ENCODE measurements at places on chromosomes 13 and 19.

DNA sequence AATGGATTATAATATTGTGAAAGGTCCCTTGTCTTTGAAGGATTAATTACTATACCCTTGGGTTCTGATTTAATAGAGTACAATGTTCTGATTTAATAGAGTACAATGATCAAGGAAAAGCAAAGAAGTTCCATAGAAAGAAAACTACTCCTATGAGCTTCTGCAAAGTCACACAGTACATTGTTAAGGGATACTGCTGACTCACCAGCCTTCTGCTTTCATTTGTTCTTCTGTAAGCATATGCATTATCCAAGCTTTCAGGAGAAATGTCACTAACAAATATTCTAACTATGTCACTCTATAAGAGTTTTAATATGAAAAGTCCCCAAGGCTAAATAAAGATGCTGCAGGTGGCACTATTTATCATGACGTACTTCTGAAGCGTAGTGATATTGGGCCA, 396.7 kb downstream of the RFC3 start:
- DNase-seq, result no peak

GRCh38 chr19:50328224-50328872, 829 bp downstream of the KCNC3 start:
- DNase-seq, result no peak

- no peak for DNase-seq
These were observed 9.0 kb downstream of the ARHGAP45 start for GRCh38 chr19:1076046-1076386.

- no peak for DNase-seq
These were observed 1.2 kb upstream of the KATNAL1 start for GRCh38 chr13:30308548-30308947.

DNA sequence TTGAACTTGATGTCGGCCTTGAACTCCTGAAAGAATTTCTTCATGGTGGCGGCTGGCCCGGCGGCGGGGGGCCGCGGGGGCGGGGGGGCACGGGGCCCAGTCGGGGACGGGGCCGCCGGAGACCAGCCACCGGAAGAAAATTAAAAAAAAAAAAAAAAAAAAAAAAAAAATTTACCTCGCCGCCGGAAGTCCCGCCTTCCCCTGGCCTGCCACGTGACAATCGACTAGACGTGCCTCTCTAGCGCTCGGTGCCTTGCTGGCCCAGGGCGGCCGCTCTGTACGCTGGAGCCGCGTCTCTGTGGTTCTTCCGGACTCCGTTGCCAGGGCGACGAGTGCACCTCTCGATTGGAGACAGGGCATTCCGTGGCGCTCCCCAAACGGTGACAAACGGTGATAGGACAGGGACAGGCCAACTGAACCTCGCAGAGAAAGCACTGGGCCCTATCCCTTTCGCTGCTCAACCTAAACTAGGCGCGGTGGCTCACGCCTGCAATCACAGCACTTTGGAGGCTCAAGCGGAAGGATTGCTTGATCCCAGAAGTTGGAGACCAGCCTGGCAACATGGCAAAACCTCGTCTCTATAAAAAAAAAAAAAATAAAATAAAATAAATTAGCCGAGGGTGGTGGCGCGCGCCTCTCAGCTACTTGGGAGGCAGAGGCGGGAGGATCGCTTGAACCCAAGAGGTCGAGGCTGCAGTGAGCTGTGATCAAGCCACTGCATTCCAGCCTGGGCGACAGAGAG, at the start of gene UBXN6:
TSS of gene UBXN6 (minus strand) at position 141 of the 742 bp plus-strand sequence. CDS start at position 44, 97 bp downstream.
- peak; percentile 99 for DNase-seq

GRCh38 chr13:60213236-60213744, 49.6 kb upstream of the DIAPH3 start:
- no peak for DNase-seq

GRCh38 chr19:46303691-46304397, 7.0 kb downstream of the HIF3A start:
- peak; percentile 30 for DNase-seq

- no peak for DNase-seq
These were observed 75.6 kb upstream of the TM9SF2 start for GRCh38 chr13:99425485-99426341.

DNA sequence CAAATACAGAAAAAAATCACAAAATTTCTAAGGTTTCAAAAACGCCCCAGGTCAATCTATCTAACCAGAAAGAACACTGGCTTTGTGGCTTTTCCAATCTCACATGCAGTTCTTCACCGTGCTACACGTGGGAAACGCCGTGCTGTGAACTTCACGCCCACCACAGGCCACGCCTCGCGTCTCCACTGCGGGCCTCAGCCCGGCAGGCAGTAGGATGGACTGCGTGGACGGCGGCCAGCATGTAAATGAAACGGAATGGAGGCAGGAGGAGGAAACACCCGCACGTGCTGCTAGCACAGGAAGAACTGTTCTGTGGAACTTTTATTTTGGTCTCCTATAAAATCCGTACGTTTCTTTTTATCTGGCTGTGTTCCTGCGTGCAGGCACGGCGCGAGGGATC, 23.8 kb downstream of the ZNF787 start:
- DNase-seq, result no peak

DNA sequence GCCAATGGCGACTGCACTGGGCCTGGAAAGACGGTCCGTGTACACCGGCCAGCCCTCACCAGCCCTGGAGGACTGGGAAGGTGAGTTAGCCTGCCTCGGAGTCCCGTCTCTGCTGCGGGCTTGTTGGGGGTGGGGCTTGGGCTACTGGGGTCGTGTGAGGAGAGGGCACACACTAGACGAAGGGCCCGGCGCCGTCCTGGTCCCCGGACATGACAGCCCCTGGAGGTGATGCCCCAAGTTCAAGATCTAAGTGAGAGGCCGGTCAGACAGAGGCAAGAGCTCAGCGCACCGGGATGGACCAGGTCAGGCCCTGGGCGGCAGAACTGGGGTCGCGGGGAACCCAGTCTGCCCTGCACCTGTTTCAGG, 1.6 kb downstream of the CILP2 start:
- no peak for DNase-seq

GRCh38 chr19:49767967-49768581, 1.3 kb downstream of the AP2A1 start:
- DNase-seq, result no peak

GRCh38 chr19:3543150-3544057, 4.4 kb downstream of the TEKTIP1 start:
- DNase-seq, result peak; percentile 26

DNA sequence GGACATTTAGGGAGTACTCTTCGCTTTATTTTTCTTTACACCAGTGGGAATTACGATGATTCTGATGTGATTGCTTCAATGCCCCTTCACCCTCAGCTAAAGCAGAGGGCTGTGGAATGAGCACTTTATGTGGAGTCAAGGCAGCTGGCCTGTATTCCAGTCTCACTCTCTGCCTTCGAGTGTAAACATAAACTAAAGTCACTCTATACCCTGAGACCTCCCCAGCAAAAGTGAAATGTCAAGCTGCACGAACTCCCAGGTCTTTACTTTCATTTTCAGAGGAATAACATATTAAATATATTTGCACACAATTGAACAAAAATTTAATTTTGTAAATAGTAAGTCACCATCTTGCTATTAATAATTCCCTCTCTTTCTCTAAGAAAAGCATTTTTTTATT, 557.1 kb downstream of the DACH1 start:
- no peak for DNase-seq

DNA sequence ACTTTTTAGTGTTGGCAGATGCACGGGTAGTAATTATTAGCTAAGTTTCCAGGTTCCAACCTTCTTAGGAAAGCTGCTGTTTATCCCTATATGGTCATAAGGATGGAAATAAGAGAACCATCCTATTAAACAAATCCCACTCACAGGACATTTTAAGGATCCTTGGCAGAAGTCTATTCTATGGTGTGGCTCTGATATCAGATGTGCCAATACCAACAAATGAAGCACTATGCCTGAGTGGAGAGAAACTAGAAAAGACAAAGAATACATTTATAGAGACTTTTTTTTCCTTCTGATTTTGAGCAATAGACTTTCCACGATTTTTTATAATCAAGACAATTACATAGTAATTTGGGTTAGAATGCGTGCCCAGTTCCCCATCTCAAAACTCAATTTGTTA, 12.6 kb downstream of the PCDH17 start:
- no peak for DNase-seq

- DNase-seq, result no peak
These were observed 8.7 kb upstream of the RFX2 start for GRCh38 chr19:6119031-6119430.

DNA sequence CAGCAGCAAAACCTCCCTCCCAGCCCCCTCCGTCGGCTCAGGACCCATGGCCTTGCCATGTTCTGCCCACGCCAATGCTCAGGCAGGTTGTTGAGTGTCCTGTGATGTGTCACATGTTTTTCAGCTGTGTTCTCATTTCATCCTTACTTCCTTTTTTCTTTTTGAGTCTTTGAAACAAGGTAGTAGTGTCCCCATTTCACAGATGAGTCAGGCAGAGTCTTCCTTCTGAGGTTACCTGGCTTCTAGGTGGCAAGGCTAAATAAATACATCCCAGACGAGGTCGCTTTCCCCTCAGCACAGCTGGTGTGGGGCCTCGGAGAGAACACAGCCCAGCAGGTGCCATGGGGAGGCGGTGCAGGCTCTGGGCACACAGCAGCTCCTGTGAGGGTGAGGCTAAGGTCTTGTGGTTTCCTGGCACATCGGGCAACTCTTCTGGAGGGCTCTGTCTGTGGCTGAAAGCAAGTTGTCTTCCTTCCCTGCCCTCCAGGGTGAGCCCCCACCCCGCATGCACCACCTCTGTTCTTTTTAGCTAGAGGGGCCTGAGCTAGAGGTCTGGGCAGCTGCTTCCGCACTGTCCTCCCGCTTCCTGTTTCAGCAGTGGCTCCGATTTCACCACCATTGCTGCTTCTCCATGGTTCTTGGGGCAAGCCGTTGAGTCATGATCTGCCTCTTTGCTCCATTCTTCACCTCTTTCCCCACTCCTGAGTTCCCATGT, 15.1 kb downstream of the PRAM1 start:
- DNase-seq, result no peak

DNA sequence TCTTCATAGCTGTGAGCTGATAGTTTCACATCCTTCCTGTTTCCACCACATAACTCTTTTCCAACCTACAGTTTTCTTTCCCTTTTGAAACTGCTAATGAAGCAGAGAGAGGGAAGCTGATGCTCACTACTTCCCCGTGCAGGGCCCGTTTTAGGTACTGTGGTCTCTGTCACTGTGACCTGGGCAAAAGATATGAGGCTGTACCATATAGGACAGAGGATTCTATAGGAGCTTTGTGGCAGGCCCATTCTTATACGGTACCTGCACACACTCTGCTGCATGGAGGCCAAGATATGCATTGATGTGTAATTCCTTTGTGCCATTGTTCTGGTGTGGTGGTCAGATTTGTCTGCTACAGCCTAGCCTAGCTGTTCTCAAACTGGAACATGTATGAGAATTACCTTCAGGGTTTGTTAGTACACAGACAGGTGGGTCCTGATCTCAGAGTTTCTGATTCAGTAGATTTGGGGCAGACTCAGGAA, 577.3 kb downstream of the LMO7 start:
- DNase-seq, result no peak

- DNase-seq, result no peak
These were observed 10.4 kb downstream of the ARL11 start for GRCh38 chr13:49638744-49639072.

GRCh38 chr13:95708811-95709500, 32.0 kb downstream of the DNAJC3 start:
- DNase-seq, result no peak

GRCh38 chr19:39132344-39132969, 6.9 kb downstream of the PAK4 start:
- DNase-seq, result no peak

- DNase-seq, result no peak
These were observed 240.9 kb downstream of the GPC5 start for GRCh38 chr13:91639330-91639729.

DNA sequence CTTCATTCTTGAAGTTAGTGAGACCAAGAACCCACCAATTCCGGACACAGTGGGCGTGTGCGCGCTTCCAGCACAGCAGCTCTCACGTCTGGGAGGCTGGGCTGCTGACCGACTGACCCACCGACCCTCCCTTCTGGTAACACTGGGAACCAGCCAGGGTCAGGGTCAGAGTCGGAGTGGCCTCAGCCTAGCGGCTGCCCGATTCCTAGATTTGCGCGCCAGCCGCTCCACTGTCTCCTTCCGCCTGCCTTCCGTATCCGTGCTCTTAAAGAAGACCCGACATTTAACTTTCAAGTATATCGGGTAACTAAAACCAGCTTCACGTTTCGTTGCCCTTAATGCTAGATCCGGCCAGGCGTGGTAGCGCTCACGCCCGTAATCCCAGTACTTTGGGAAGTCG, 41.1 kb downstream of the SERP2 start:
- no peak for DNase-seq

DNA sequence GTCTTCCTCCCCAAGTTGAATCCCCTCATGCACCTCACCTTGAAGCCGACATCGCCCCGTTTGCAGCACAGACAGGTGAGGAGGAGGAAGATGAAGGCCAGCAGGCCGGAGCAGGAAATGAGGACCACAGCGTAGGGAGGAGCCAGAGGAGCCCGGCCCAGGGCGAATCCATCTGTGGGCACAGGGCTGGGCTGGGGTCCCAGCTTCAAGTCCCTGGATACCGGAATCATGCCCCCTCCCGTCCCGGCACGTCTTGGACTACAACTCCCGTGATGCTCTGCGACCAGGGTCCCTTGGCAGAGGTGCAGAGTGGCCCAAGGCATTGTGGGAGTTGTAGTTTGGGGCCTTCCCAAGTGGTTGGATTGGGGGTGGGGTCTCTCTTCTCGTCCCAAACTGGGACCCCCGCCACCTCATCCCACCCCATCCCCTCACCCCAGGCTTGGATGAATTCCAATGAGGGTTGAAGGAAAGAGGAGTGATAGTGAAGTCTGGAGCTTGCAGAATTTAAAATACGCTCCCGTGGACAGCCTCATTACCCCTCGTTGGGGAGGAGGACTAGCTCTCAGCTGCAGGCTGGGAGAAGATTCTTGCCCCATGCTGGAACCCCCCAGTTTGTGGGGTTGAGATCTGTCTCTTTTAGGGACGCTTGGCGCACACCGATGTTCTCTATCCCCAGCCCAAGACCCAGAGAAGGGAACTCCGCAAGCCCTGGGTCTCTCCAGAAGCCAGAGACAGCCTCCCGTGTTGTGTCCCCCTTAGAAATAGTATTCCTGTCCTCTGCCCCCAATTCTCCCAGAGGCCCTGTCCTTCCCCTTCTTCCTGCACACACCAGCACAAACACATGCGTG, 990 bp downstream of the LMTK3 start:
- peak; percentile 78 for DNase-seq

DNA sequence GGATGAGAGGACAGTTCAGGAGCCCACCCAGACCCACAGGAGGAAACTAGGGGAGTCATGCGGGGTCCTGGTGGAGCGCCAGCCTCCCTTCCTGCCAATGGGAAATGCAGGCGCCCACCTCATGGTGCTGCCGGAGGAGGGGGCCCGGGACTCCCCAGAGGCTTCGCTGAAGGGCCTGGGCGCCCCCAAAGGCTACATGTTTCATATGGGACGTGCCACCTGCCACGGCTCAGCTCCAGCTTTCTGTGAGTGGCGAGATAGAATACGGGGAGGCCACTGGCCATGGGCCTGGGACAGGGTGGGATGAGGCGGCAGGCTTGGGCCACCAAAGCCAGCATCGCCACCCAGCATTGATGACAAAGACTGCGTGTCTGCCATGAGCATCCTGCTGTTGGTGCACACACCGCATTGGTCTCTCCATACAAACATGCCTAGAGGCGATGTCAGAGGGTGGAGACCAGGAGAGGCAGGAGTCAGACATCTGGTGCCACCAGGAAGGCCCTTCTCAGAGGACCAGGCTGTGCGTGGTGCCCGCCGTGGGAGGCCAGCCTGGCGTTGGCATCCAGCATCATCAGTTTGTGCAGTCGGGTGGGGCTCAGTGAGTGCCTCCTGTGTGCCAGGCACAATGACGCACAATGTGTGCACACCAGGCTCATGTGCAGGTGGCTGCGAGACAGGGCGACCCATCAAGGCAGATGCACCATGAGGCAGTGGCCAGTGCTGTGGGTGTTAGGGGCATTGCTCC, 1.2 kb upstream of the F10 start:
- DNase-seq, result no peak
